ENCODE measurements at places on chromosomes 2 and 18.
A peak's percentile ranks its signal among the peaks of the same experiment; 100 is the strongest.

- no peak for DNase-seq
These were observed 113.2 kb downstream of the SH3RF3 start for GRCh38 chr2:109242210-109242653.

GRCh38 chr2:137383391-137383790 lies 580.9 kb upstream of the HNMT start:
- DNase-seq, result no peak

DNA sequence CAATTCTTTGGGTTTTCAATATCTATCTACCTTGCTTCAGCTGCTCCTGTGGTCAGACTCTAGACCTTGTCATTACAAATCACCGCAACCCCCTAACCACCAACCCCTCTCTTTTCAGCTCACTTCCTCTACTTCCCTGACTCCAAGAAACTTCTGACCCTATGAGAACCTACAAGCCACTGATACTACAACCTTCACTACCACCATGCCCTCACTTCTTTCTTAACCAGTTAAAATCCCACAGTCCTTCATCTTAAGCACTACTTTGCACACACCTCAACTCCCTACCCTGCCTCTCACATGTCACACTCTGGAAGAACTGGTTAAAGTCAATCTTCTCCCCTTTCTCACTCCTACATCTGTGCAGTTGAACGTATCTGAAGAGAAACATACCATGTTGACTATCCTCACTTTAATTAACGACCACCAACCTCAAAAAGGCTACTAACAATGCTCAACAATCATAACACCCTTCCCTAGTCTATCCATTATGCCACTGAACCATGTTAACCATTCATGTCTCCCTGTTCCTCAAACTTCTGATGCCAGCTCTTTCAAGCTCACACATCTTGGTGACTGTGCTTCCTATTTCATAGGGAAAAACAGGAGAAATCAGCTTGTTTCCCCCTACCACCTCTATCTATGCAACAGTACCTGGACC lies 12.6 kb downstream of the EIF2AK3 start:
- no peak for DNase-seq

GRCh38 chr18:58632552-58632951 lies 3.7 kb upstream of the ALPK2 start:
- no peak for DNase-seq

- DNase-seq, result no peak
These were observed 329.0 kb downstream of the DYSF start for GRCh38 chr2:71782323-71782722.

DNA sequence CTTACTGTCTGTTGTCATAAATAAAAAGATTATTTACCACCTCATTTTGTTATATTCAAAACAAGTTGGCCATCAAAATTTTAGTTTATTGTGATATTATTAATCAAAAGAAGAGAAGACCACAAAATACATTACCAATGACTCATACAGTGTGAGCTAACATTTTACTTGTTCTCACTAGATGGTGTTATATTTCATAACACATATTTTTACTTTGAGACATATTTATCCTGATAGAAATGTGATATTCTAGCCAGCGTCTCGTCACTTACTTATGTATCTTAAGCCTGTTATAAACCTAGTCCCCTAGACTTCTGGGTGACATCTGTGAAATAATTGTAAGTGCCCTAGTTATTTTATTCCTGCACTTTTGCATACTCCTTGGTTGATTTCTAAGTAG lies 263.2 kb downstream of the CDH7 start:
- DNase-seq, result no peak

- DNase-seq, result no peak
These were observed 994 bp upstream of the LRATD1 start for GRCh38 chr2:14631406-14632040.

DNA sequence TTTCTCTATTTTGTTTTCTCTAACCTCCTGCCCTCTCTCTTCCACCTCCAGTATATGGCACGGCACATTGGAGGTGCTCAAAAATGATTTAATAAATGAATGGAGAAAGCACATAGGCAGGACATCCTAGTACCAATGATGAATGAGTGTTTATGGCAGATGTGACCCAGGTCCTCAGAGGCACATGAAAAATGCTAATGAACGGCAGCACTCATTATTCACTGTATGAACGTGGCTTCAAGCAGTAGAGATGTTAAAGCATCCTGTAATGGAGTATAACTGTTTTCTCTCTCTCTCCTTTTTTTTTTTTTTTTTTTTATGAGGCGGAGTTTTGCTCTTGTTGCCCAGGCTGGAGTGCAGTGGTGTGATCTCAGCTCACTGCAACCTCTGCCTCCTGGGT lies 72.4 kb downstream of the MBP start:
- no peak for DNase-seq

- no peak for DNase-seq
These were observed 167.1 kb upstream of the KYNU start for GRCh38 chr2:142710336-142710735.

- DNase-seq, result no peak
These were observed 782.9 kb downstream of the SLC4A3 start for GRCh38 chr2:220410296-220410695.

- DNase-seq, result no peak
These were observed 55.2 kb upstream of the LDLRAD4 start for GRCh38 chr18:13163167-13163927.

DNA sequence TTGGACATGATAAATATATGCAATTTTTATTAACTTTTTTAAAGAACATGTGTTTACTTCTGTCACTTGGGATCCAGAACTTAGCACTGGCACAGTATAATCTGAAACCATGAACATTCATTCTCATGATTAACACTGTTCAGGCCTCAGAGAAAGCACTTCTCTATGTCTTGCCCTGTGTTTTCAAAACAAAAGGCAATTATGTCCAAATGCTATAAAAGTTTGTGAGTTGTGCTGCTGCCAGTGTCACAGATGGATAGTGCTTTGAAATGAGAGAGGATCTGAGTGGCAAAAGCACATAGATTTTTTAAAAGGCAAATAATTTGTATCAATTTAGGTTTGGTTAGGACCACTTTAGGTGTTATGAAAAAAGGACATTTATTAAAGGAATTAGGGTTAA lies 470.5 kb upstream of the FAM98A start:
- DNase-seq, result no peak

GRCh38 chr2:169526451-169526850 lies 16.9 kb downstream of the KLHL41 start:
- no peak for DNase-seq

- DNase-seq, result no peak
These were observed 24.5 kb upstream of the LPIN2 start for GRCh38 chr18:3037423-3037915.

GRCh38 chr2:152630466-152630865 lies 86.8 kb downstream of the PRPF40A start:
- DNase-seq, result no peak

- no peak for DNase-seq
These were observed 12.3 kb downstream of the CRIM1 start for GRCh38 chr2:36367895-36368353.

DNA sequence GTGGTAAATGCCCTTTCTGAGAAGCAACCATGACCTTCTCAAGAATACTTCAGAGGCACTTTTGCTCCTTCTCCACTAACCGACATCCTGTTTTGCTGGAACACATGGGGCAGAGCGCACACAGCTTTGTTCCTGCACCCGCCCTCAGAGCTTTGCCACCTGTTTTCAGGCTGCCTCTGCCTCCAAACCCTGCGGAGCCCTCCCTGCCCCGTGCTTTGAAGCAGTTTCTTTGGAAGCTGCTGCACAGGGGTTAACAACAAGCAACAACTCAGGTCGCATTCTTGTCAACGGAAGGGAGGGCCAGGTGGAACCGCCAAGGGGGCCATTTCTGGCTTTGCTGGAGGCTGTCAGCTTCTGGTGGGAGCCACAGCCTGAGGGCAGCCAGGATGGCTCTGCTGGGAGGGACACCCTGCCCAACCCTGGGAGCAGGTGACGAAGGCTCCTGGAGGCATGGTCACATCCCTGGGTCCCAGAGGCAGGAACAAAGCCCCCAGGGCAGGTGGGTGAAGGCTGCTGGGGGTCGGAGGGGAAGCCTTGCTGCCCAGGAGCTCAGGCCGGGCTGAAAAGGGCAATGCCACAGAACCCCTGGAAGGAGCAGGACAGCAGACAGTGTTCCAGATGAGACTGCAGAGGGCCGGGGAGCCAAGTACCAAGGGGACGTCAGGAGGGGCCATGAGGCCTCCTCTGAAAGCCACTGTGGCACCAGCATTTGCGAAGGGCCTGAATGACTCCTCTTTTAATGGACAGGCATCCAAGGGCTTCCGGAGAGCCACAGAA lies 46.8 kb downstream of the MRPS5 start:
- DNase-seq, result peak; percentile 56
